Chondrocyte (in vitro differentiated cells): ENCODE measurements at places on chromosomes 5 and 9. TPM values are rescaled to one million over a fixed set of nuclear protein-coding genes. Genes with fewer than 3 reads are reported as not detected.

The CTSV gene
- 0.34 to 0.90 TPM (median 0.85 TPM) in 3 replicates for total RNA-seq

The IFNA6 gene
- not detected in 3 replicates for total RNA-seq

DNA sequence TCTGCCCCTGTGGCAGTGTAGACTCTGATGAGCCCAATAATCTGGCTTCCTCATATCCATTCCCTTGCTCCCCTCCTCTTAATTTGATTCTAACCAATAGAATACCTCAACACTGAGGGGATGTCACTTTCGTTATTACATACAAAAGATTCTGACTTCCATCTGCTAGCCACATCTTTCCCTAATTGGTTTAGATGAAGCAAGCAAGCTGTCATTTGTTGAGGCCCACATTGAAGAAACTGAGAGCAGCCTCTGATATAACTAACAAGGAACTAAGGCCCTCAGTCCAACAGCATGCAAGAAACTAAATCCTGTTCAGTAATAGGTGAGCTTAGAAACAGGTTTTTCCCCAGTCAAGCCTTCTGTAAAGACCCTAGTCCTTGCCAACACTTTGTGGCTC lies 5.8 kb downstream of the ADAMTS6 start:
- DNase-seq = no peak

The CBY3 gene
- not detected in 3 replicates for total RNA-seq

The MRPL50 gene
- 5.9 to 8.2 TPM (median 7.2 TPM) in 3 replicates for total RNA-seq

- no peak for DNase-seq
These were observed 46.7 kb upstream of the TBC1D9B start for GRCh38 chr5:179954434-179954833.

DNA sequence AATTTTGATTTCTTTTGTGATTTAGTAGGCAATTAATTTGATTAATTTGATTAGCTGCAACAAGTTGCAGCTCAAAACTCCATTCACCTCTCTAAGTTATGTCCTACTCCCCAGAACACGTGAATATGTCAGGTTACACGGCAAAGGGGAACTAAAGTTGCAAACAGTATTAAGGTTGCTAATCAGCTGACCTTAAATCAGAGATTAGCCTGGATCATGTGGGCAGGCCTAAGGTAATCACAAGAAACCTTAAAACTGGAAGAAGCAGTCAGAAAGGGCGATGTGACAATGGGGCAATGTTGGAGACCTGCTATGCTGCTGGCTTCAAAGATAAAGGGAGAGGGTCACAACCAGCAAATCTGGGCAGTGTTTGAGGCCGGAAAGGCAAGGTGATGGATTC lies 47.3 kb upstream of the ANXA1 start:
- no peak for DNase-seq

The CSF2 gene
- not detected in 3 replicates for total RNA-seq

DNA sequence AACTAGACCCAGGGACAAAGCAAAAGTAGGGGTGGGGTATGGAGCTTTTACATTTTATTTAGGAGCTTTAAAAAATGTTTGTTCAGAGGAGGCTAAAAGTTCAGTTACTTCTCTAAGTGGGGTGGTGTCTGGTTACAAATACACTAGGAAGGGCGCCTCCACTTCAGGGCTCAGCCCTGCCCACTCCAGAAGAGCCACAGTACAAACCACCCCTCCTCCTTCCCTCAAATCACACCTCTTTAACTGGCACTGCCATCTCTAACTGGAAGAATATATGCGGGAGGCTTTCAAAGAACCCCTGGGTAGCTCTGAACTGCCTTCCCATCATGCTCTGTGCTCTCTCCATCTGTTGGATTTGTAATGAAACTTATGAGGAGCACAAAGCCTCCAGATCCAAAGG lies 98.8 kb upstream of the NFIB start:
- no peak for DNase-seq

The FAM81B gene
- total RNA-seq = not detected in 3 replicates

GRCh38 chr5:105993027-105993426 lies 1677.7 kb downstream of the EFNA5 start:
- no peak for DNase-seq

The PDZD2 gene
- 30.9 to 34.0 TPM (median 32.1 TPM) in 3 replicates for total RNA-seq

DNA sequence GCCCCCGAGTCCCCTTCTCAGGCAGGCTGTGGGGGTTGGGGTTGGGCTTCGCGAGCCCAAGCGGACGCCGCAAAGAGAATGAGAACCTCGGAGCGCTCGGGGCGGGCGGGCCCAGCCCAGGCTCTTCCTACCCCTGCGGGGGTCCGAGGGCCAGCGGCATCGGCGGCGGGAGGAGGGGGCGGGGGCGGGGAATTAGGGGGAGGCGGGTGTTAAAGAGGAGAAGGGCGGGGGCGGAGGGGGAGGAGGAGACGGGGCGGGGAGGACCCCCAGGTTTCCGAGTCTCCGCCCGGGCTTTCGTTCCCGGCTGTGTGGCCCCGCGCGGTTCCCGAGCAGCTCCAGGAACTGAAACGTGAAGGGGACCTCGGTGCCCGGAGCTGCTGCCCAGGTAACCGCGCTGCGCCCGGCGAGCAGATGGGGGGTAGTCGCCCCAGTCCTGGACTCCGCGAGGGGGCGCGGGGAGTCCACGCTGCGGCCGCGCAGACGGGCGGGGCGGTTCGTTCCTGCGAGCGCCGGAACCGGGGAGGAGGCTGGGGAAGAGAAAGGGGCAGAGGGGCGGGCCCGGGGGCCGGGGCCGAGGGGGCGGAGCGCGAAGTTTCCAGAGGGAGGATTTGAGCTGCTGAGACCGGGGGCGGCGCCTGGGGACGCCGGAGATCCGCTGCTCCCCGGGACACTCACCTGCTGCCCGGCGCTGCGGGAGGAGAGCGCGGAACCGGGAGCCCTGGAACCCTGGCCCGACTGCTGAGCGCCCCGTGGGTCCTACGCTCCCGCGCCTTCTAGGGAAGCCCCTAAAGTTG lies 38.4 kb upstream of the PLEKHG4B start:
- DNase-seq = no peak

DNA sequence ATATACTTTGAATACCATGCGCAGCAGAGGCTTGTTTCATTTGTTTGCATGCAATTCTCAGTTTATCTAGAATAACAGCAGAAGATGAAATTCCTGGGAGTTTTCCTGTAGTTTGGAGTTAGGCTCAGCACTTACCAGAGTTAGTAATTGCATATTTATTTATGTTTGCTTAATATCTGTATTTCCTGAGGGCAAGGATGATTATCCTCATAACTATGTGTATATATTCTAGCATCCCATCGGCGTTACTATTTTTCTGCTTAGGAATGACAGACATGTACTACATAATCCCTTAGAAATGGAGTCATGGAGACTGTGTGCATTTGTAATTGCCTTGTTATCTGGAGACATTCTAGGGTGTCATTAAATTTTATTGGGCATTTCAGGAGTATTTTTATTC lies 1184.8 kb downstream of the DTWD2 start:
- no peak for DNase-seq

DNA sequence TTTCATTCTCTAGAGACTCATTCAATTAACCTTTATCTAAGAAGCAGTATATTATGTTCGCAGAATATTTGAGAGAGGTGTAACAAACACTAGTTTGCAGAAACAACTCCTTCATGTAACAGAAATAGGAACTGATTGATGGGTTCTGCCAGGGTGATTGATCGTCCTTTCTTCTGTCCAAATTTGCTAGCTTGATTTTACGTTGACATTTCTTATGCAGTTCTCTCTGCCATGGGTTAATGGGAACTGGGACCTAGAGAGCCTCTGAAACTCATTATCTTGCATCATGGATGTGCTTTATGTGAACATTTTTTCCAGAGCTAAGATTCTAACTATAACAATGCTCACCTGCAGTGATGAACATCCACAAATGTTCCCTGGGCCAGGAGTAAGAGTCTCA lies 107.0 kb downstream of the SLC24A2 start:
- DNase-seq = no peak

The THBS4 gene
- 0.28 to 1.6 TPM (median 0.75 TPM) in 3 replicates for total RNA-seq

The TLE1 gene
- 12.2 to 17.1 TPM (median 12.6 TPM) in 3 replicates for total RNA-seq

DNA sequence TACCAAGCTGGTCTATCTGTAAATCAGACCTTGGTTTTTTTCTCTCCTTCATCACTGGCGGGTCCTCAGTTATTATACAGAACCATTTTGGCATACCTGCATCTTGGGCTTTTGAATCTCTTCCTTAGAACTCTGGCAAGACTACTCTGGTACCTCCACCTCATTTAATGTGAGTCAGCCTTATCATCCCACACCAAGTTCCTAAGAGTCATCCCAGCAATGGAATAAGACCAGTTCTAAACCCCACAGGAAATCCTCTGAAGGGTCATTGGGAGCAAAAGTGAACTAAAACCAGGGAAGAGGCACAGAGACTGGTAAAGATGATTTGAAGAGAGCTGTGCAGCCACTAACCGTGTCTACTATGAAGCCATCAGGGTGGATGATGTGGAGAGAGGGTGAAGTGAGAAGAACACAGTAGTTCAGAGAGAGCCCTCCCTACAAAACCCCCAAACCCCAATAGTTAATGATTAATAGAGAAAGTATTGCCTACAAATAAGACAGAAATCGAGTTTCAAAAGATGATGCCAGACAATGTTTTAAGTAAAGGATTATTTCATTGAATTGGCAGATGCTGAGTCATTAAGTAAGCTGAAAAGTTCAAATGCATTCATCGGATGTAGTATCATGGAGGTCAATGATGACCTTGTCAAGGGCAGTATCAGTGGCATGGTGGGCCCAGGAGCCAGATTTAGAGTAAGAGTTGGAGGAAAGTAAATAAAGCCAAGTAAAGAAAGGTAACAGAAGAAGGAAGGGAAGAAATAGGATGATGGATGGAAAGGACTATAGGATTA lies 85.4 kb downstream of the PCSK1 start:
- DNase-seq = no peak

GRCh38 chr9:22356985-22357384 lies 89.6 kb upstream of the DMRTA1 start:
- DNase-seq = no peak

GRCh38 chr9:83707768-83708514 lies at the start of gene UBQLN1:
Gene UBQLN1 (minus strand): TSS chr9:83707958. CDS start chr9:83707679, 279 bp downstream.
- DNase-seq = peak; percentile 96
